Esophagus squamous epithelium (tissue), 5 donors: ENCODE measurements at places on chromosomes 6 and 20.

DNA sequence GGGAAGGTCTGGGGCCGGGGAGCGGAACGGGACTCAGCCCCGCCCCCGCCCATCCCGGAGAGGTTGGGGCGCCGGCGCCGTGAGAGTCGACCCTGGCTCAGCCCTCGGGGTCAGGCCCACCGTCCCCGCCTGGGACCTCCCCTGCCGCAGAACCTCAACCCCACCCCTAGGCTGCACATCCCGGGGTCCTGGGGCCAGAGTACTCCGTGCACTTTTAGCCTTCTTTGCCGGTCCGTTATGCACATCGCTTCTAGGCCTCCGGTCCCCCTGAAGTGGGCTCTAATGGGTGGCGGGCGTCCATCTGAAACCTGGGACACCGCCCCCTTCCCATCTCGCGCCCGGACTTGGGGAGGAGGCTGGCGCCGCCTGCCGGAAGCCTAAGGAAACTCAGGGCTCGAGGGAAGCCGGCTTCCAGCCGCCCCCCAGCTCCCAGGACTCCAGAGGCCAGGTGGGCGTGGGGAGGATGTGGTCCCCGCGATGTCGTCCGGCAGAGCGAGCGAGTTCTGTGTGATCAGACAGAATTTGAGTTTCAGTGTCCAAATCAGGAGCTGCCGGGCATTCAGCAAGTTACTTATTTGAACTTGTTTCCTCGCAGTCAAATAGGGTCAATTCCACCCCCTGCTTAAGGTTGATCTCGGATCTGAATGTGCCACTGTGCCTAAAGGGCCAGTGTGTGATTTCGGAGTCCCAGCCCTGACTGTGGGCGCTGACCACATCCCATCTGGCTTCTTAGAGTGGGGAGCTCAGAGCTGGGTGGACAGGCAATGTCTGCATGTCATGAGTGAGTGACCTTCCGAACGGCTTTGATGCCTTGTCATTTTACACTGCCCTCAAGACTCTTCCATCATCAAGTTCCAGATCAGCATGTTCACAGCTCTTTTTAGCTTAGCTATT lies 47.6 kb downstream of the CPXM1 start:
- DNase-seq = no peak

DNA sequence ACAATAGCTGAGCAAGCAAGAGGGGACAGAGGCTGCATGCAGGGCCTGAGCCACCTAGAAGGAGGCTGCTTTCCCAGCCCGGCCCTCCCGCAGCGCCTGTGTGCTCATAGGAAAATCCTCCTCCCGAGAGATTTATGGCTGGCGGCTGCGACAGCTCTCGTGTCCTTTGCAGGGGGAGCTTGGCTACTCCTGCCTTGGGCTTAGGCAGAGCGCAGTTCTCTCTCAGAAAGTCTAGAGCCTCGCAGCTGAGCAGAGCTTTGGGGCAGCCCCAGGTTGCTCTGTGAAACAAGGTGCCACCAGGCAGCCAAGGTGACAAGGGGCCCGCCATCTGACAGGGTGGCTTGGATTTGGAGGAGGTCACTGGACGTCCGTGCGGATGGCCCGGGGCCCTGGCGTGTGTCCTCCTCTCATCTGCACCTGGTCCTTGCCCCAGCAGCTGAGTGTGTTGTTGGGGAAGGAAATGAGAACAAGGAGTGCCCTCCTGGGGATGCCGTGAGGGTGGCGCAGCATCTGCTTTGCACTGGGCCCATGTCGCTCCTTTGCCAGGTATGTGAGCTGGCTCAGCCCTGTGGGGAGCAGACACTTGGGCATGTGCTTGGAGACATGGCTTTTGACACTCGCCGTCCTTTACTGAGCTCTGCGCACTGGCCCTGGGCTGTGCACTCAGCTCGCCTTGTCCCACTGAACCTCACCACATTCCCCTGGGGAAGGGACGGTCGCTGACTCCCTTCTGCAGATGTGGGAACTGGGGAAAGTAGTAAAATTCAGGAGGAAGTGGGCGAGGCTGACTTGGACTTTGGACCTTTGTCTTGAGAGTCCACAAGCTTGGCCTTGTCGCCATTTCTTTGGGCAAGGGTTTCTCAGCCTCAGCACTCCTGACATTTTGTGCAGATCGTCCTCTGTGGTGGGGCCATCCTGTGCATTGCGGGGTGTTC lies 41.9 kb downstream of the EDN3 start:
- no peak for DNase-seq

GRCh38 chr6:129239825-129240491 lies 357.0 kb downstream of the LAMA2 start:
- DNase-seq = no peak

DNA sequence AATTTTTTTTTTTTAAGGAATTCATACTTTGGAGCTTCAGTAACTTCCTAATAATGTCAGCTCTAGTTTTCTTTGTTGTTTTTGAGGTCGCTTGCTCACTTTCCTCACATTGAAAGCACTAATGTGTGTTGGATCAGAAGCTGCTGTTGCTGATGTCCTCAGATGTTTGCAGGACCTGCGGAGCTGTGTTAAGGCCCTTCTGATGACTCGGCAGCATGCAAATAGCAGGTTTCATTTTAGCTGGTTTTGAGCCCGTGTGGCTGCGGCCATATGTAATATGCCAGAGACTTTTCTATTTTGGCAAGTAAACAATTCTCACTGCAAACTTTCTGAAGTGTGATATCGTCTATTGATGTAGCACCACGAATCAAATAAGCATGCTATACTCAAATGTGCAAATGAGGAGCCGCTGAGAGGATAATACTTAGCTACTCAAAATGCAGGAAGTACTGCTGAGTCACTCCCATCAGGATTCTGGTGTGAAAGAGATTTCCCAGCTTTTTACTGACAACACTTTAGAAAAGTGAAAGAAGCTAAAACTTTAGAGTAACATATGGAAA lies 187.8 kb downstream of the SASH1 start:
- no peak for DNase-seq

DNA sequence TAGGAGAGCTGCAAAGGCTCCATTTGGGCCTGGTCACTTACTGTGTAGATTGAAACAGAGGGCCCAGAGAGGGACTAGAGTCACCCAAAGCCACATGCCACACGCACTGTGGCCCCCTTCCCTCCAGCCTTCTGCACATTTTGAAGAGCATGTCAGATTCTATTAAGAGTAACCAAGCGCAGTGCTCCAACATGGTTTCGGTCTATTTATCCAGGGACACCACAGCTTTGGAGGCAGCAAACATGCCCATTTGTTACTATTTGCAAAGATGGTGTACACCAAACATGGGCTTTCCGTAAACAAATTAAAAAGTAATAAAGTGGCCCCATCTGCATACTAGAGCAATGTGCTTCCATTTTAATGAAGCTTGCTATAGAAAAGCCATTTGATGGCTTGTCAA lies 43.7 kb upstream of the CCDC167 start:
- no peak for DNase-seq

- DNase-seq = no peak
These were observed 40.1 kb upstream of the RNF144B start for GRCh38 chr6:18347021-18347577.

GRCh38 chr6:153511896-153512496 lies 380.9 kb upstream of the RGS17 start:
- DNase-seq = no peak
